ENCODE measurements at places on chromosomes 13 and 19.

GRCh38 chr13:31276421-31276820 lies 76.6 kb downstream of the B3GLCT start:
- no peak for DNase-seq

- DNase-seq: no peak
Observed at GRCh38 chr13:104796581-104796980, 1730.4 kb upstream of the SLC10A2 start.

DNA sequence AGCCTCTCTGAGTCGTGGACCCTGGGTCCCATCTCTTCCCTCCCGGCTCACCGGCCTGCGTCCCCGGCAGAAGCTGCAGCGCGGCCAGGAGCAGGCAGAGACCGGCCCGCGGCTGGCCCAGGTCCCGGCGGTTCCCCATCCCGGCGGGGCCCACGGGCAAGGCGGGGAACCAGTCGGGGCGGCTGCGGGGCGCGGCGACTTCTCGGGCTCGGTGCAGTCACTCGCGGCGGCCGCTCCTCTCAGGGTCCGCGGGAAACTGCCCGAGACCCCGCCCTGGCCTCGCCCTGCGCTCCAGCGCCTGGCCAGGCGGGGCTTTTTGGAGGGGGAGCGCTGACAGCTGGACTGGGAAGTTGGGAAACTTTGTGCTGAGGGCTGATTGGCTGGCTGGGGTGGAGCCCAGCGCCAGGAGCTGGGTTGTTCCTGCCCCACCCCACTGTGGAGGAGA lies at the start of gene COL5A3:
TSS of gene COL5A3 (minus strand) at position 258 of the 445 bp plus-strand sequence. CDS start at position 139, 119 bp downstream.
- no peak for DNase-seq

GRCh38 chr13:51280379-51280940 lies 58.3 kb downstream of the FAM124A start:
- DNase-seq: no peak

GRCh38 chr13:94140027-94140426 lies 339.5 kb downstream of the DCT start:
- DNase-seq: no peak

All from activated CD8-positive, alpha-beta memory T cell treated with anti-CD3 and anti-CD28 coated beads for 48 hours (primary cell).